ENCODE measurements at places on chromosomes 3 and 15.

DNA sequence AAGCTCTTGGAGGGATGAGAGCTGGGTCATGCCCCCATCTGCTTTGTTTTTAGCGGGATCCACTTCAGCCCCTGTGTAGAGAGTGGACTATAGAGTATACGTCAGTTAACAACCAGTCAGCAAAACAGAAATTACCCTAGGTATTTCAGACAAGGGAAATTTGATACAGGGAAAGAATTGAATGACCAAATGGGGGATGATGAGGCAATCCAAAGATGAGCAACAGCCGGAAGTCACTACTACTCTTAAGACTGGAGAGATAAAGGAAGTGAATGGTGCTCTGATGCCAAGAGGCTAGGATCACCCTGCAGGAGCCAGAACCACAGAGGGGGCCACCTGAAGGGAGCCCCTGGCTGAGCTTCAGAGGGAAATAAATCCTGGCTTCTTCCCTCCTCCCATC is 1.7 kb upstream of the GPR62 start:
- peak; percentile 58 for DNase-seq

DNA sequence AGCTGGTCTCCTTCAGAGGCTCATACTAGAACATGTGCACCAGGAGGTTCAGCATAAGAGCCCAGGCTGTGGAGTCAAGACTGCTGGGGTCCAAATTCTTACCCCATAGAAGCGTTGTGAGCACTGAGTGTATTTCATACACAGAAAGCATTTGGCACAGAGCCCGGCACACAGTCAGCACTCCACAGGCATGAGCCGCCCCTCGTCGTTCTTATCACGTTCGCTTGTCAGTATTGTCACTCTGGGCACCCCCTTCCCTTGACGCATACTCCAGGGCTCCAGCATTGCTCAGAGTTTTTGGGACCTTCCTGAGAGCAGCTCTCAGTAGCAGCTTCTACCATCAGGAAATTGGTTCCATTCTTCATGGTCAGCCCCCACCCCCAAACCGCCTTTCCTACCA is 25.2 kb downstream of the CORO2B start:
- DNase-seq: no peak

DNA sequence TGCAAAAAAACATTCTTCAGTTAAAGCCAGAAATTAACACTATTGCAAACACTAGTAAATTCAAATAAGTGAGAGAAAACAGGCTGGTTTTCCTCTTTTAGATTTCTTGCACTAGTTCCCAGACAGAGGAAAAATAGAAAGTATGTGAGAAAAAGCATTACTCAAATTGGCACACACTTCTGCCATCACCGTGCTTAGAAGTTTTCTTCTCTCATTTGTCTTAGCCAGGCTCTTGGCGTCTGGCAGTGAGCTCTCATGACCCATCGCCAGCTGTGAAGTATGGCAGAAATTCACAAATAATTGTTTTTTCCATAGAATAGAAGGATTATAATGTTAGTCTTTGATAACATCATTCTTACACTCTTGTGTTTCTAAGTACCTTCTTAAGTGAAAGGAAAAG is 515.9 kb downstream of the GBE1 start:
- DNase-seq: no peak

DNA sequence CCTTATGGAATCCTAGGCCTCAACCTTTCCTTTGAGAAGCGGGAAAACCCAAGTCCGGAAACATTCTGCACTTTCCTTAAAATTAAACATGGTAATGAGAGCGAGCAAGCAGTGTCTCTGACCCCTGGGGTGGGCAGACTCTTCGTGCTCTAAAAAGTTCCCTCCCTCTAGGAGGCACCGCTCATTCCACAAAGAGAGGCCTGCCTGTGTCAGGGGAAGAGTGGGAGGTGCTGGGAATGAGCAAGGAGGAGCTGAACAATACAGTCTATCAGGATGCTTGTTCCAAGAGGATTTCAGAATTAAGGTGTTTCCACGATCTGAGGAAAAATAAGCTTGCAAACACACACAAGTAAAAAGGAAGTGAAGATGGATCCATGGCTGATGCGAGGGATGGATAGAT is 6.0 kb upstream of the RLBP1 start:
- DNase-seq: no peak

- no peak for DNase-seq
Measured at GRCh38 chr15:70415398-70415797, 317.7 kb upstream of the TLE3 start.

All from skeletal muscle cell (primary cell).